ENCODE measurements at places on chromosomes 13 and 19. TPM values are rescaled to one million over a fixed set of nuclear protein-coding genes. Genes with fewer than 3 reads are reported as not detected.

- no peak for DNase-seq
Measured at GRCh38 chr19:38209671-38210457, 14.2 kb downstream of the DPF1 start.

The RFPL4A gene
- 0.25 TPM for polyA plus RNA-seq

The NUFIP1 gene
- polyA plus RNA-seq, result 13.1 TPM

DNA sequence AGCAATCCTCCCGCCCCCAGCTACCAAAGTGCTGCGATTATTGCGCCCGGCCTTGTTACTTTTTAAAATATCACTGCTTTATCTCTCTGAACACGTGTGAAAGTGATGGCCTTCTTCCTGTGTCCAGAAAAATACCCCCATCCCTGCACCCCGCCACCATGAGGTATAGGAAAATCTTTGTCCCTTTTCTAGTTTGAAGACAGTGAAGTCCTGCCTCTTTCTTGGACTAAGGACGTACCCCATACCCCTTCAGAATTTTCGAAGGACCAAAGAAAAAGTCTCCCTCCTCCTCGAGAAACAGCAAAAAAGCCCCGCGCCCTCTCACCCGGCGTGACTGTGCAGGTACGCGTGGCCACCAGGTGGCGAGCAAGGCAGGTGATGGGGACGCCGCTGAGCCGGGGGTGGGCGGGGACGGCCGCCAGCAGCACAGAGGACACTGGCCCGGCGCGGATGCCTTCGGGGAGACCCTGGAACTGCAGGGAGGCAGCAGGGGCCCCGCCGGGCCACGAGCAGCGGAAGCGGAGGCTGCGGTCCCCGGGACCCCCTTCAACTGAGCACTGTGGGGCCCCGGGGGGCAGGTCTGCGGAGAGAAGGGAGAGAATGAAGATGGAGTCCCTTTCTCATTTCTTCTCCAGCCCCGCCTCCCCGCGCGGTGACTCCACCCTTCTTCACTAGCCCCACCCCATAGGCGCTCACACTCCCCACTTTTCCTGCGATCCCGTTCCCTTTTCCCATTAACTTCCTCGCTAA is 3.2 kb downstream of the VSIG10L start:
- peak; percentile 73 for DNase-seq

The SIGLEC14 gene
- polyA plus RNA-seq, result not detected

- no peak for DNase-seq
Measured at GRCh38 chr19:4362101-4362828, 18.9 kb downstream of the MPND start.

DNA sequence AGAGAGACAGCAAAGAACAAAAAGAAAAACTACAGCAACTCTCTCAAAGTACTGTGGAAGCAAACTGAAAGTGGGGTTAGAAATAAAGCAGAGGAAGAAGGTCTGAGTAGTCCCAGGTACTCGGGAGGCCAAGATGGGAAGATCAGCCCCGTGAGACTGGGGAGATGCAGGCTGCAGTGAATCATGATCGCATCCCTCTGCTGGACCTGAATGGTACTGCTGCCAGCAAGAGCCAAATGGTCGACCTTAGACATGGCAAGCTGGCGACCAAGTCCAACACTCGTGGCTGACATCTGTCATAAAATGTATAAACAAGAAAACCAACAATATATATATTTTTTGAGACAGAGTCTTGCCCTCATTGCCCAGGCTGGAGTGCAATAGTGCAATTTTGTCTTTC is 33.7 kb upstream of the ZNF724 start:
- peak; percentile 13 for DNase-seq

The CDX2 gene
- polyA plus RNA-seq, result not detected

DNA sequence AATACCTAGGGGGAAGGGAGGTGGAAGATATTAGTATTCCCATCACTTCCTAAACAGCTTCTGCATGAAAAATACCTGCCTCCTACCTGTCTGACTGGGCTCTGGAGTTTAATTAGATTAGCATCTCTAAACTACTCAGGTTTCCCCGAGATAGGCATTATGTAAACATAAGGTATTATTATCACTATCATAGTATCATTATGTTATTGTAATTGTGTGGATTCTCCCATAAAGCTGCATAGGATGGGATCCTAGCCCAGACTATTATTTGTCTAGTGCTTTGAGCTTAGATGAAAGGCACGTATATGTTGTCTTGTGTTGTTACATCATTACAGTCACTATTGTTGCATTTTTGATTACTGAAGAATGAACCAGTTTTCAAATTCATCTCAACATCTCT is 115.2 kb upstream of the SOX21 start:
- DNase-seq, result no peak

The SLC15A1 gene
- polyA plus RNA-seq, result 7.9 TPM

GRCh38 chr19:7224995-7225394 is 69.2 kb downstream of the INSR start:
- no peak for DNase-seq

- DNase-seq, result no peak
Measured at GRCh38 chr19:54921082-54921481, 15.1 kb downstream of the NCR1 start.

GRCh38 chr13:35833608-35834275 is 297.4 kb downstream of the DCLK1 start:
- no peak for DNase-seq

Measured in left renal cortex interstitium (tissue), 4 donors.